Thoracic aorta (tissue), 2 donors: ENCODE measurements at places on chromosomes 2 and 18. TPM values are rescaled to one million over a fixed set of nuclear protein-coding genes. Genes with fewer than 3 reads are reported as not detected.

Gene GATA6
- 92.7 TPM for total RNA-seq

Gene MDH1B
- 1.4 TPM for total RNA-seq

Gene GDF7
- 39.7 TPM for total RNA-seq

Gene EFR3B
- 0.81 TPM for total RNA-seq

Gene IL1RL1
- total RNA-seq: 22.2 TPM

Gene SLC5A7
- 0.14 TPM for total RNA-seq

Gene UGT1A7
- 0.35 TPM for total RNA-seq

Gene GLB1L
- 9.1 TPM for total RNA-seq

Gene SULT1C4
- total RNA-seq: 2.8 TPM

DNA sequence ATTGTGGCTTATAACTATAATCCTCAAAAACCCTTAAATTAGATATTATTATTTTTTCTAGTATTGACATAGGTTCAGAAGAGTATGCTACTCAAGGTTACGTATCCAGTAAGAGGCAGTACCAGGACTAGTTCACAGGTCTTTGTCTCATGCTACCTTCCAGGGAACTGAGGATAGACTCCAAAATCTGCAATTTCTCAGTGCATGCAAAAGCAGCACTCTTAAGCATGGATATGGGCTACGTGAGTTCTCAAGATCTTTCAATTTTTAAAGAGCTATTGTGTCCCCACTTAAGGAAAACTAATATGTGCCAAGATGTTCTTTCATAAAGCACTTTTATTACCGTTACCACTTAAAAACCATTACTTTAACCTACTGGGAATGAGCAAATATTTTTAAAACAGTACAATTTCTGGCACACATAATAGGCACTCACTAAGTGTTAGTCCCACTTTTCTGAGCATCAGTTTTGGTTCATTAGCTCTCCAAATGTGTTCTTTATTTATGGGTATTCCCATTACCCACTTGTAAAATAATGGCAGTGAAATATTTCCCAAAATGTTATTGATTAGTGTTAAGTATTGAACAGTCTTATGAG lies 113.8 kb upstream of the TTN start:
- no peak for DNase-seq

- no peak for DNase-seq
These were observed 161.3 kb upstream of the DPP10 start for GRCh38 chr2:114281188-114281587.

DNA sequence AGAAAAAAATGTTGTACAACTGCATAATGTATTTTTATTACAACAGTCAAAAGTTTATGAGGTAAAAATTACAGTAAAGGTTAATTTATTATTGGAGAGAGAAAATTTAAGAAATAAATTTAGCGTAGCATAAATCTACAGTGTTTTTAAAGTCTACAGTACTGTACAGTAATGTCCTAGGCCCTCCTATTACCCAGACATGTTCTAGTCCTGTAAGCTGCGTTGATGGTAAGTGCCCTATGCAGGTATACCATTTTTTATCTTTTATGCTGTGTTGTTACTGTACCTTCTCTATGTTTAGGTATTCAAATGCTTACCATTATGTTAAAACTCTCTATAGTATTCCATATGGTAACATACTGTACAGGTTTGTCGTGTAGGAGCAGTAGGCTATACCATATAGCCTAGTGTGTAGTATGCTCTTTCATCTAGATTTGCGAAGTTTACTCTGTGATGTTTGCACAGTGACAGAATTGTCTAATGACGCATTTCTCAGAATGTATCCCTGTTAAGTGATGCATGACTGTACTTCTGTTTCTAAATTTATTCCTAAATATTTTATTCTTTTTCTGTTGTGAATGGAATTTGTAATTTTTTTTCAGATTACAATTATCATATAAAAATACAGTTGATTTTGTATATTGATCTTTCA lies 24.5 kb downstream of the ABI2 start:
- DNase-seq: no peak

DNA sequence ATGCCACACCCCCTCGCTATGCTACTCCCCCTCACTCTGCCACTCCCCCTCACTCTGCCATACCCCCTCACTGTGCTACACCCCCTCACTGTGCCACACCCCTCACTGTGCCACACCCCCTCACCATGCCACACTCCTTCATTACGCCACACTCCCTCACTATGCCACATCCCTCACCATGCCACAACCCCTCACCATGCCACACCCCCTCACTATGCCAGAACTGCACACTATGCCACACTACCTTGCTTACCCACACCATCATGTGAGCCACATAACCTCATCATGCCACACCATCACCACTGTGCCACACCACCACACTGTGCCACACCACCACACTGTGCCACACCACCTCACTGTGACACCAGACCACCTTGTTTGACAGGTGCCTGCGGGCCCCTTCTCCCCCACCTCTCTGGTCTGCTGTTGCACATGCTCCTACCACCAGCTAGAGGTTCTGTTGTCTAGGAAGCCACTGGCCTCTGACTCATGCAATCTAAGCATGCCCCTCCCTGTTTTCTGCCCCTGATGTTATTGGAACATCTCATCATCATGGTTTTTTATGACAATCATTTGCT lies 22.0 kb downstream of the MARCHF4 start:
- no peak for DNase-seq

GRCh38 chr18:35441857-35442595 lies 55.7 kb downstream of the INO80C start:
- DNase-seq: no peak

DNA sequence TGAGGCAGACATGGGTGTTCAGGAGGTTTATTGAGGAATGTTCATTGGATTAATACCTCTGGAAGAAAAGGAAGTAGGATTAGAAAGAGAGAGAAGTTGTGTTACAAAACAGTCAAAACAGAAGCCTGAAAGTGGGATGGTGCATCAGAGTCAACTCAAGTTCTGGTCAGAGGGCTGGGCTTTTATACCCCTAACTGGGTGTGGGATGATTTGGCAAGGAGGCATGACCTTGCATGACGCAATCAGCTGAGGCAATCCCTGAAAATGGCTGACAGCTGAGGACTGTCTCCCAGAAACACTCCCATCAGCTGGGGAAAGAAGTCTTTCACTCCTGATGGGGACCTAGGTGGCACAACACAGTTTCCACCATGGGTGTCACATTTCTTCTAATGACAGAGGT lies 818.2 kb downstream of the SATB2 start:
- DNase-seq: no peak

- DNase-seq: no peak
These were observed 20.1 kb downstream of the DSEL start for GRCh38 chr18:67496469-67496868.

DNA sequence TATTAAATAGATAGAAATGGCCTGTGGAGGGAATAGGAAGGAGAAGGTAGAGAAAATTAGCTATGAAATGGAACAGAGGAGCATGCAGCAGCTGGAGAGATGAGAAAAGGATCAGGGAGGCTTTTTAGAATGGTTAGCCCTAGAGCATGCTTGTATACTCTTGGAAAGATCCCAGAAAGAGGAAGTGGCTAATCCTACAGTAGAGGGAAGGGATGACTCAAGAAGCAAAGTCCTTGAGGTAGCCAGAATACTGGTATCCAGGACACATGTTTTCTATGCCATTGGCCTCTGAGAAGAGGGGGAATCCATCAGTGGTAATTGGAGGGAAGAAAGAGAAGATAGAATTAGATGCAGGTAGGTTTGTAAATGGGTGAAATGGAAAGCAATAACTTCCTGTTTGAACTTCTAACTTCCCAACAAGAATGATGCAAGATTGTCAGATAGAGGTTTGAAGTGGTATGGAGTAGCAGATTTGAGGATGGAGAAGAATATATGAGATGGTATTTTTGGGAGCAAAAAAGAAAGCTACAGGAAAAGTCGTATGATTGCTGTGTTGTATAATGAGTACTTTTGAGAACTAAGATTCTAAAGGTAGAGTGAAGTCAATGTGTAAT lies 17.1 kb upstream of the OSBPL6 start:
- DNase-seq: no peak

- DNase-seq: no peak
These were observed 81.5 kb upstream of the LYPD6B start for GRCh38 chr2:148957023-148957422.

DNA sequence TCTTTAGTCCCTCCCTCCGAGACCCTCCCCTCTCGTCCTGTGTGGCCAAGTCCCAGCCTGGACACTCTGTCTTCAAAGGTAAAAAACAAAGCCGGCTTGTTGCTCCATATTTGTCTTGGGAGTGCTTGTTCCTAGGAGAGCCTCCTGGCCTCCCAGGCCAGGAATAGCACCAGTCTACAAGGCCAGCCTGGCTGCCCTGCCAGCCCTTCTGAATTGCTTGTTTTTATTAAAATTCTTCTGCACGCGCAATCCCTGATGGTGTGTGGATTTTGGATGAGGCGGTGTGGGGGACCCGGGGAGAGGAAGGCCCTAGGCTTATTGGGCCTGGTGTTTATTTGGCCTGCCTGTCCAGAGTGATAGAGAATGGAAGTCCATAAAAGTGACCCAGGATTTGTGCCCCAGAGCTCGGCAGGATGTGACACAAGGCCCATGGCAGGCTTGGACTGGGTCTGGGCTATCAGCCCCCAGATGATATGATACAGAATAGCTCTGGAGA lies 297.3 kb downstream of the CYP26B1 start:
- peak; percentile 37 for DNase-seq

DNA sequence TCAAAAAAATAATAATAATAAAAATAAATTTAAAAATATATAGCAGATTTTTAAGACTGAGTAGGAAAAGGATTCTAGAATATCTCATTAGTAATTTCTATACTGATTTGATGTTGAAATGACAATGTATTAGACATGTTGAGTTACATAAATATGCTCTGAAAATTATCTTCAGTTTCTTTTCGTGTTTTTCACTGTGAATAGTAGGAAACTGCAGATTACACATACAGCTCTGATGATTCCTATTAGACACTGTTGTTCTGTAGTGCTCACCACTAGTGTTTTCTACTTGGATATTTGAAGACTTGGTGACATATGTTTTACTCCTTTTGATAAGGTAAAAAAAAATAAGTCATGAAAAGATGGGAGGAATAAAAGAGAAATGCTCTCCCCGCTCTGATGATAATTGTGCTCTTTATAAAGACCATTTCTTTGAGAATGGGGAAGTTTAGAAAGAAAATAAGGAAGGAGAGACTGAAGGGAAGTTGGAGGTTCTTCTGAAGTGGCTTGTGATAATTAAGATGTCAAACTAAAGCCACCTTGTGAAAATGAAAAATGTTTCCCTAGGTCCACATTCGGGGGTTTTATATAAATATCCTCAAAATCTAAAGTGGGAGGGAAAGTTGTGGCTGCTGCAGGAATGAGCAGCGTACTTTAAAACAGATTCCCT lies 52.9 kb downstream of the SLC9A2 start:
- no peak for DNase-seq

GRCh38 chr2:105749583-105750400 lies 5.1 kb downstream of the NCK2 start:
- DNase-seq: no peak

DNA sequence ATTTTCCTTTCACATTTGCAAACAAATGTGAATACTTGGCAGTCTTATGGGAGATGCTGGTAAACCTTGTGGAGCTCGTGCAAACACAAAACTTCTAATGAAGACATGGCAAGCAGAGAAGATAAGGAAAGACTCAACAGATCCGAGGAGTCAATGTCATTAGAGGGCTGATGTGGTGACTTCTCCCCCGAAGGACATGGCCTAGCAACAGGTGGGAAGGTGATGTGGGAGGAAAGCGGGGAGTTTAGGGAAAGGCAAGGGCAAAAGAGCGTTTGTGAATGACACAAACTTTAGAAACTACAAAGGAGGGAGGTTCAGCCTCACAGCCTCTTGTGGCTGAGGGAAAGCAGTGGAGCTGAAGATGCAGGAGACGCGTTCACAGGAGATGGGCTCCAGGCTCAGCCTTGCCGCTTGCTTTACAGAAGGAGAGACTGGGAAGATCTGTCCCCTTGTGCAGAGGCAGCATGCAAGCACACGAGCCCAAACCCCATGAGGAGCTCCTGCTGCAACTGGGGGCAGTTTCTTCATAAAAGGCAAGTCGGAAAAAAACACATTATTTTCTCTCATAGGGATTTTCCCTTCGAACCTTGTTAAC lies 86.6 kb downstream of the SOWAHC start:
- no peak for DNase-seq

- DNase-seq: no peak
These were observed 9.9 kb downstream of the GLI2 start for GRCh38 chr2:120745420-120746111.

GRCh38 chr18:71252351-71252865 lies 963.6 kb downstream of the SOCS6 start:
- DNase-seq: no peak

DNA sequence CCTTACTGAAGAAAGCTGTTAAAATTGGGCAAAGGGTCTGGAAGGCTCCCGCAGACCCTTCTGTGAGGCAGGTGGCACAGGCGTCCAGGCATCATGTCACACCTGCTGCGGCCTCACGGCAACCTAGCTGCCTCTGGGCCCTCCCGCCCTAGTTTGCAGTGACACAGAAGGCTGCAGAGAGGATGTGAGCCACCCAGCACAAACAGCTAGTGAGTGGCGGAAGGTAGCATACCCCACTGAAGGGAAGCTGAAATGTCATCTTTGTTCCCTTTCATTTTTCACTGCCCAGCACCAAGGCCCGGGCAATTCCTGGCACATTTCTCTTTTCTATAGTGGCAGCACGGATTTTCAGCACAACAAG lies 53.8 kb downstream of the TRAPPC12 start:
- DNase-seq: no peak

GRCh38 chr18:47858607-47859006 lies 71.9 kb downstream of the SMAD2 start:
- no peak for DNase-seq

GRCh38 chr2:31434911-31435310 lies 20.4 kb upstream of the XDH start:
- DNase-seq: no peak

DNA sequence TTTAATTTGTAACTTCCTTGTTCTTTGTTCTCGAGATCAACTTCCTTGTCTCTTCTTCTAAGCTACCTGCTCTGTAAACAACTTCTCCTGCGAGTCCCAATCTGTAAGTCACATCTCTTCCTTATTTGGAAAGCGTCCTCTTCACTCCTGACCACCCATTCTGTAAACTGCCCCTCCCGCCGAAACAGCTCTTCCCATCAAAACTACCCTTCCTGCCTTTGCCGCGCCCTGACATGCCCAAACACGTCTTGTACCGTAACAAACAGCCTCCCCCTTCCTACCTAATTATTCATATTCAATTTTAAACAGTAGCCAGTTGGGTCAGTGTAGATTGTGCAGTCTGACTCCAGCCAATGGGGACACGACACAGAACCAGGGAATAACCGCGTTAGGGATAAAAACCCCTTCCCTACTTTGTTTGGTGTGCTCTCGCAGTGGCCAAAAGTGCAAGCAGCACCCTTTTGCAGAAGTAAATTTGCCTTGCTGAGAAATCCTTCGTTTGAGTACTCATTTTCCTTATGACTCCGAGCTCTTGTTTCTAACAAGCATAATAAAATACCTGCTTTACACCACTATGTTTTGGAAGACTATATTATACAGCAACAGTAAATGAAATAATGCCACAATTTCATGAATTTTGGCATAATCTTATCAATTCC lies 39.8 kb downstream of the PIAS2 start:
- DNase-seq: no peak

- no peak for DNase-seq
These were observed 40.6 kb upstream of the MSTN start for GRCh38 chr2:190103144-190103543.

- no peak for DNase-seq
These were observed 753.9 kb downstream of the RNF144A start for GRCh38 chr2:7670905-7671641.

GRCh38 chr2:168482952-168483831 lies 27.1 kb downstream of the CERS6 start:
- DNase-seq: no peak

- no peak for DNase-seq
These were observed 130.5 kb downstream of the BCL11A start for GRCh38 chr2:60422826-60423483.
